ENCODE measurements at places on chromosomes 12 and 14.
A peak's percentile ranks its signal among the peaks of the same experiment; 100 is the strongest.

DNA sequence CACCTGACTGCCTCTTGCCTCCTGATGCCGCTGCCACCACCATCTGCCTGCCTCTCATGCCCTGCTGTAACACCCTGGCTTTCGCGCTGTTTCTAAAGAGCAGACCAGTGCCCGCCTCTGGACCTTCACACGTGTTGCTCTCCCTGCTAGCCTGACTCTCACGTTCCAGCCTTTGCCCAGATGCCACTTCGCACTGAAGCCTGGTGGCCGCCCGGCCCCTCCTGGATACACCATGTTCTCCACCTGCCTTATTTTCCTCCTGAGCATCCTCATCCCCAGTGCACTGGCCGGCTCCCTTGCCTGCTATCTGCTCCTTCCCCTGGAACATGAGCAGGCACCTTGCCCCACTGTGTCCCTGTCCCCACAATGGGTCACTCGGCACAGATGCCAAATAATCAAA, 146.5 kb downstream of the PIWIL1 start:
- DNase-seq: no peak

DNA sequence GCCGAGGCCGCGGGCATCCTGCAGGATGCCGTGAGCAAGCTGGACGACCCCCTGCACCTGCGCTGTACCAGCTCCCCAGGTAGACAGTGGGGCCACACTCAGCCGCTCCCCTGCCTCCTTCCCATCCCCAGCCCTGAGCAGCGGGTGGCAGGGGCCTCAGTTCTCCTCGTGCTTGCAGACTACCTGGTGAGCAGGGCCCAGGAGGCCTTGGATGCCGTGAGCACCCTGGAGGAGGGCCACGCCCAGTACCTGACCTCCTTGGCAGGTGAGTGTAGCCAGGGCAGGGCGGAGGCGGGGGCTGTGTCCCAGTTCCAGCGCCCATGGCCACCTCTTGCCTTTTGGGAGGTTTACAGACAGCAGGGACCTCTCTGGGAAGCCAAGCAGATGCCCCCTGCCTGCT, 22.9 kb downstream of the HIP1R start:
- DNase-seq: no peak

DNA sequence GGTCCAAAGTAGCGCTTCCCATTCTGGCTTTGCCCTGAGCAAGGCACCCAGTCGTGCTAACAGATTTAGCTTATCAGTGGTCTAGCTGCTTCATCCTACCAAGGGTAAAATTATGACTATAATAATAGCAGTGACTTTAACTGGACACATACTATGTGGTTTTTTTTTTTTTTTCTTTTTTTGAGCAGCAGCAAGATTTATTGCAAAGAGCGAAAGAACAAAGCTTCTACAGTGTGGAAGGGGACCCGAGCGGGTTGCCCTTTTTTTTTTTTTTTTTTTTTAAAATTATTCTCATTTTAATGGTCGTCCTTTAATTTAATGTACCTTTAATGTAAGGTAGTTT, 505 bp downstream of the HELB start:
- no peak for DNase-seq

GRCh38 chr14:49218436-49219092, 367.6 kb downstream of the RPS29 start:
- DNase-seq: no peak

DNA sequence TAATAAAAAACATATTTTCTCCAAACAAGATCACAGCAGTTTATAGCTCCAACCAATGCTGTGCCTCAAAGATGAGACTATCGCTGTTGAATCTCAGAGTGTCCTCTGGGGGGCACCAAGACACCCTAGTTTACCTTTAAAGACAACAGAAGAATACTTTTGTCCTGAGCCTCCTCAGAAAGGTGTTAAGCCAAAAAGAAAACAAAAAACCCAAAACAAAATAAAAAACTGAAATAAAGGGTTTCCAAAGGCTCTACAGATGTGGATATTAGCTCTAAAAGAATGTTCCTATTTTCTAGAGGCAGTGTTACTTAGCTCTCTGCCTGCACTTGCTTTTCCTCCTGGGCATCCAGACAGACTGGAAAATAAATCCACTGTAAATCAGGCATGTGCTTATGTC, 86.9 kb upstream of the TTC7B start:
- peak; percentile 8 for DNase-seq

- no peak for DNase-seq
Observed at GRCh38 chr14:21735639-21736307, 62.2 kb upstream of the OR4E1 start.

GRCh38 chr12:77488041-77488620, 342.6 kb upstream of the NAV3 start:
- DNase-seq: peak; percentile 73

DNA sequence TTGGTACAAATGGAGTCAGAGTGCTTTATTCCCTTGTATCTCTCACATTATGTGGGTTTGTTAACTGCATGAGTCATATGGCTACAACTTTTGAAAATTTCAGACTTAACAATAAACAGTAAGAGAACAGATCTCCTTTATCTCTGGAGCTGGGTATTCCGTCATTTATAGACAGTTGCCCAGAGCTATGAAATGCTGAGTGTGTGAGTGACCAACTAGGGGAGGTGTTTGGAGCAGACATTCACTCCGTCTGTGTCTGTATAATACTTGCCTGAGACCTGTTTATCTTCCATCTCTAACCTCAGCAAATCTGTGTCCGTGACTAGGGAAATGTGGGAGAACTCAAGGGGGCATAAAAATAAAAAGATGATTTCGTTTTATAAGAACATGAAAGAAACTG, 279.9 kb upstream of the FAR2 start:
- DNase-seq: peak; percentile 84

- DNase-seq: no peak
Observed at GRCh38 chr12:26269562-26270284, 74.3 kb downstream of the SSPN start.

- no peak for DNase-seq
Observed at GRCh38 chr12:113591480-113591974, 119.9 kb upstream of the LHX5 start.

DNA sequence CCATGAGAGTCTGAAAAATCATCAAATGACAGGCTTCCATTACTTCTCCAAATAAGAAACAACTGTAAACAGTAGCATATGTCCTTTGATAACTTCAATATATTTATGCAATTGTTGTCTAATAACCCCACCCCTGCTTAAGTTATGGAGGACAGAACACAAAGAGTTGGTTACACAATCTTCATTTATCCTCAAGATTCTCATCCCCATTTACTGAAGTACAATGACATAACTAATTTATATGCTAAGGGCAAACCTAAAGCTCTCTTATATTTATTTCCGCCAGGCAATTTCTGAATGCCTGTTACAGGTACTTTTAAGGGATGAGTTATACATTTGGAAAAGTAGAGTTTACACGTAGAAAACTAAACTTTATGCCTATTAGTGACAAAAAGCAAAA, 12.3 kb downstream of the SCAF11 start:
- no peak for DNase-seq

- DNase-seq: no peak
Observed at GRCh38 chr14:54834727-54835126, 67.9 kb downstream of the GCH1 start.

Data from AG09309 (cell line).